ENCODE measurements at places on chromosomes 4 and X.

DNA sequence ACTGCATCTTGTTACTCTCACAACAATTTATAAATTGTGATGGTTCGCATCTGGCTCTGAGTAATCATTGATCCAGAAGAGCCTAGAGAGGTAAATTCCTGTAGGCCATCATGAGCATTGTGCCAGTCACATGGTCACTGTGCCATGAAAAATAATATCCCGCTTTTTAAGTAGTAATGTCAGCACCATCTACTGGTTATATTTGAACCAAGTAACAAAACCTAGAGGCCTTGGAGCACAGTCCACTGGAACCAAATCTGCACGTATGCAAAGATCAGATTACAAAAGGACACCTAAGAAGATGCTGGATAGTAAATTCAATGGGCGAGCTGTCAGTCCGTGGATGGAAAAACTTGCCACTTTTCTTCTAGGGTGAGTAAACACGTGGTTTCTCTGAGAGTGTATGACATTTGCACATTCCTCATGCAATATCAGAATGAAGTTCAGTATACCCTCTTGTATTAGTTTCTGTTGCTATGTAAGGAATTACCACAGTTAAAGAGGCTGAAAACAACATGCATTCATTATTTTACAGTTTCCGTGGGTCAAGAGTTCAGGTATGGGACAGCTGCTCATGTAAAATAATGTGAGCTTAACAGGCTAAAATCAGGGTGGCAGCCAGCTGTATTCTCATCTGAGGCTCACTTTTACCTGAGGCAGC lies 26.8 kb downstream of the FAM114A1 start:
- DNase-seq, result no peak

- no peak for DNase-seq
Observed at GRCh38 chr4:100367451-100367850, 150.4 kb downstream of the EMCN start.

- no peak for DNase-seq
Observed at GRCh38 chr4:10198365-10198764, 81.8 kb upstream of the WDR1 start.

DNA sequence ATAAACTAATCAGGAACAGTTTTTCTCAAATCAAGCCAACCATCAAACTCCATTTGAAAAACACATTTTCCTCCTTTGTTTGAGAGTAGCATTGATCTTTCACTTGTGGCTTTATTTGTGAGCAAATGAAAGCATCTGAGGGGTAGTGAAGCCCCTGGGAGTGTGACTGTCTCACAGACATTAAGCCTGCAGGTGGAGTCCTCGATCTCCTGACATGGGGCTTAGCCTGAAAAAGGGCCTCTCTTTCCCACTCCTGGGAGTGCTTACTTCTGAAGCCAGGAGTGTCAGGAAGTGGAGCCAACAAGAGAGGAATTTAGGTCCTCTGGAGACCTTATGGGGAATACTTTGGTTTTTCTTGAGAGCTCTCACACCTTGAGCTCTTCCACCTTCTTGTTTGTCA lies 158.2 kb upstream of the SFRP2 start:
- DNase-seq, result no peak

GRCh38 chr4:26432419-26432818 lies 57.9 kb downstream of the CCKAR start:
- DNase-seq, result no peak

DNA sequence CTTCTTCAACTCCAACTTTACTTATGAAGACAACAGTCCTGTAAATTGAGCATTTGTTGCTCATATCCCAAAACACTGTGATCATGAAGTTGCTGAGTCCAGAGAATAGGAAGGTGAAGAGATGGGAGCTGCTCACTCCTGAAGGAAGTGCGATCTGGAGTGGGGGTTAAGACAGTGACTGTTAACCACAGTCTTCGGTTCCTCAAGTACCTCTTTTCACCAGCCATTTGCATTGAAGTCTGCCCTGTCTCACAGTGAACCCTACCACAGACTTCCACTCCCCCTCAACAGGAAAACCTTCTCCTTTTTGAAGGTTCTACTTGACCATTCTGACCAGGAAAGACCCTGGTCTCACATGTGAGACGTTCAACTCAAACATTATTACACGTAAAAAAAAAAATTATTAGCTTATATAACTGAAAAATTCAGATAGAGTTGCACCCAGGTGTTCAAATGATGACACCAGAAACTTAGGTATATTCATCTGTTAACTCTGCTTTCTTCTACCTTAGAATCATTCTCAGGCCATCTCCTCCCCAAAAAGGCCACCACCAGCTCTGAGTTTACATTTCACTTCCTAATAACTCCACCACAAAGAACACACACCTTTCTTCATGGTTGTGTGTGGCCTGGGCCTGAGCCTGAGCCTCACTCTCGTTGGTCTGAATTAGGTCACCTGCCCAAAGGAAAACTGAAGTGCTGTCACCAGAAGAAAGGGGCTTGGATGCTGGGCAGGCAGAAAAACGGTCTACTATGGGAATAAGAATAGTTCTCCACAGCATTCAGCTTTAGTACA lies 199.2 kb downstream of the DCTD start:
- no peak for DNase-seq

DNA sequence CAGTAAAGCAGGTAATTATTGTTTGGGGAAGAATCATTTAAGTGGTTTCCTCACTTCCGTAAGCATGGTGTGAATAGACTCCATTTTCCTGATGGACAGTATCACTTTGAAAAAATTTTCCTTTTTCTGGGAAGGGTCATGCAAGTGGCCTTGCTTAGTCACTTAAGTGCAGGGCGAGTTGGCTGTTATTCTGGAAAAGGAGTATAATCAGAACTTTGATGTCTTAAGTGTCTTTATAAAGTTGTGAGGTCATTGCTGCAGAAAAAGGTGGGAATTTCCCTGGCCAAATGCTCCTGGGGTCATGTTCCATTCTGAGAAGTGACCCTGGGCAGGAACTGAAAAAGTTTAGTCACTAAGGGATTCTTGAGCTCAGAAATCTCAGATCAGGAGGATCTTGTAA lies 146.1 kb upstream of the OTUD4 start:
- DNase-seq, result no peak

DNA sequence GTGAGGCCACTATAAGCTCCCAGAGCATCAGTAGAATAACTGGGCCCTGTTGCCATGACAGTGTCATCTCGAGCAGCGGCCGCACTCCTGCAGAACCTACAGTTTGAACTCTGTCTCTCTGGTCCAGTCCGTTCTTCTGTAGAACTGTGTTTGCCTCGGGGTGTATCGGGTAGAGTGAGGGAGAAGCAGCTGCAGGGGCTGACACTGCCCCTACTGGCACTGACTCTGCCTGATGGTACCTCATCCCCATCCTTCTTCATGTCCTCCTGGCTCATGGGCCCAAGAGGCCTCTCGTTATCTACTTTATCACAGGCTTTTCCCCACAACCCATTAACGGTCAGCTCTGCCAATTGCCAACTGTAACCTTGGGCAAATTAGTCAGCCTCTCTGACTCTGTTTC lies 96.5 kb downstream of the NPNT start:
- DNase-seq, result no peak

GRCh38 chr4:77959566-77960338 lies 97.1 kb downstream of the MRPL1 start:
- no peak for DNase-seq

- no peak for DNase-seq
Observed at GRCh38 chr4:94531991-94532789, 80.4 kb downstream of the PDLIM5 start.

GRCh38 chrX:112851806-112852205 lies 11.2 kb upstream of the AMOT start:
- no peak for DNase-seq

- no peak for DNase-seq
Observed at GRCh38 chr4:161664740-161665139, 499.1 kb downstream of the FSTL5 start.

- no peak for DNase-seq
Observed at GRCh38 chr4:23856630-23857029, 33.2 kb downstream of the PPARGC1A start.

DNA sequence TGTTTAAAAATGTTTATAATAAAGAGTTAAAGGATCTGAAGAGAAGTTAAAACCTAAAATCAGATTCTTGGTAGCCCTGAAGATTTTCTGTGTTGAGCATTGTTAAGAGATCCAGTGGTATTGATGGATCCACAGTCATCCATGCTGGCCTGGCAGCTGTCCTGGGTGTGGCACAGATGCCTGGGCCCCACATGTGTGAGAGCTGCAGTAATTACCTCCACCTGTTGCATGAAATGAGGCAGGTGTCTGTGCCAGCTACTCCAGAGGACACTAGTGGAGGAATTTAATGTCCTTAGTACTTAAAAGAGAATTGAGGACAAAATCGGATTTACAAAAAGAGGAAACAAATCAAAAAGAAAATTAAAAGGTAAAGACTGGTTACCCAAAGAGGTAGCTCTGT lies 44.0 kb downstream of the MGST2 start:
- no peak for DNase-seq

GRCh38 chrX:19670854-19671620 lies 155.7 kb upstream of the MAP3K15 start:
- no peak for DNase-seq

DNA sequence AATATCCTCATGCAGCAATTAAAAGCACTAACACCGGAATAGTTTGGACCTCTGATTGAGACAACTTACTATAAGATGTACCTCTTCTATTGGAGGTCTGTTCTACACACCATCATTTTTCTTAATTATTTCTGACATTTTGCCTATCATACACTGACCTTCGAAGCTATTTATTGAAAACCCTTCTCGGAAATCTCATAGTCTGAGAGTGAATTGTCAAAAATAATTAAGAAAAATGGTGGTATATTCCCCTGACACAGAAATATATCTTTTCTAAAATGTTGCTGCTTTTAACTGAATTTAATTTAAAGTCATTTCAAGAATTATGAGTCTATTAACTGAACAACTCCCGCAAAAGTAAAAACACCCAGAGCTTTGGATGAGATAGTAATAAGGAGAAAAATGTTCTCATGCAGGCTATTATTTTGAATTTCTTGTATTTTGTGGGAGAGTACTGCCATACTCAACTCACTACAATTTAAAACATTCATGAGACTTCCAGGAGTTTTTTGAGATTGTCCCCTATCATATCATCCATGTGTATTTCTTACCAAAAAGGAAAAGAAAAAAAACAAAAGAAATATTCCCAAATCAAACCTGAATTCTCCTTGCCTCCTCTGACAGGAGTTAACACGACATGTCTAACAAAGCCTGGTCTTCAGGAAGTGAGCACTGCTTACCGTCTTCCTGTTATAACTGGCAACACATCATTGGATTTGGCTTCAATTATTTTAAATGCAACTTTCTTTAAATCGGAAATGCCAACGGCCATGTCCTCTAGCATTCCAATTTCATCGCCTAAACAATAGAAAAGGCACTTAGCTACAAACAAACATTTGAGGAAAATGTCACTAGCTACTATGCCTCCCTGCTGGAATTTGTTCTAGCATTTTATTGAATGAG lies 485.3 kb downstream of the IL15 start:
- no peak for DNase-seq

DNA sequence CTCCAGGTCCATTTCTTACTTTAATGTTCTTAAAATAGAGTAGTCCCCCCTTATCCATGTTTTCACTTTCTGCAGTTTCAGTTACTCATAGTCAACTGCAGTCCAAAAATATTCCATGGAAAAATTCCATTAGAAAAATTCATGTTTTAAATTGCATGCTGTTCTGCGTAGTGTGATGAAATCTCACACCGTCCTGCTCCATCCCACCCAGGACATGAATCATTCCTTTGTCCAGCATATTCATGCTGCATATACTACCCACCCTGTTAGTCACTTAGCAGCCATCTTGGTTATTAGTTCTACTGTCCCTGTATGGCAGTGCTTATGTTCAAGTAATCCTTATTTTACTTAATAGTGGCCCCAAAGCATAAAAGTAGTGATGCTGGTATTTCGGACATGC lies 5.4 kb upstream of the PDLIM5 start:
- no peak for DNase-seq

DNA sequence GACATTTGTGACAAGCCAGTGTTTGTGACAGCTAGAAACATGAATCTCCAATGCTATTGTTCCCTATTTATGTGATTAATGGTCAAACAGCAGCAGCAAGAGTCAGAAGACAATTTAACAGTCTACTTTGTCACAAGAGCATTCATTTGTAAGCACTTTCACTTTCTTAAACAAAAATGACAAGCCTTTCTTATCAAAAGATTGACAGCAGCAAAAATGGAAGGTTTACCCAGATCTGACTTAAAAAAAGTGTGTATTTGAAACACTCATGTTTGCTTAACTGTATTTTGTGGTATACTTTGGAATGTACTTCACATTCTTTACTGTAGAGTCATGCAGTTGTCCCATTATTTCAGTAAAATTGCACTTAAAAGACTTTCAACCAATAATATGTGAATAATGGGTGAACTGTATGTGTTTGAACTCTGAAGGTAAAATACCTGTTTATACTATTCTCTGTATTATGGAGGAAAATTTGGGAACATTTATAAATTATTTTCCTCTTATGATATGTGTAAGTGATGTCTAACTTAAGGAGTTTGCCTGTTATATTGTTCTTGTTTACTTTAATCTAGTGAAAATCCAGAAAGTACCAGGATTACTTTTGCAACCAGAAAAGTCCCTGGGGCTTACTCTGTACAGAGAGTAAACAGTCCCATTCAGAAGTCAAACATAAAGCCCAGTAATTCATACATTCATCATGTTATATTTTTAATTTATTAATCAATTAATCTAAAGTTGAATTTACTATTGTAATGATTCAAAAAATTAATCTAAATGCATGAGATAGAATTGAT lies 314.9 kb upstream of the TRAM1L1 start:
- no peak for DNase-seq

DNA sequence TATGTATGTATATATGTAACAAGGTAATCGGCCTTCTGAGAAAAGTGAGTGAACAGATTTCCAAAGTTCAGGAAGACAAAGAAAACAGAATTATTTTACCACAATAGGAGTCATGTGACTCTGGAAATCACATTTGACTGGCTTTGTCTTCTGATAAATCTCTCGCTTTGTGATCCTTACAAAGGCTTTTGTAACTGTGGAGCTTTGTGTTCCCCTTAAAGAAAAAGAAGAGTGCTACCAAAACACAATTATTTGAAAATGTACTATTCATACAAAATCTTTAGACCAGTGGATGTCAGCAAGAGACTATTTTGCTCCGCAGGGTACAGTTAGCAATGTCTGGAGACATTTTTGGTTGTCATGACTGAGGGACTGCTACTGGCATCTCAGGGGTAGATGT lies 238.8 kb downstream of the LDB2 start:
- no peak for DNase-seq

All from activated T-cell treated with anti-CD3 and anti-CD28 coated beads for 4 hours (primary cell).